NK-92 treated with Interleukin-12 subunit alpha and Interleukin-12 subunit beta, amount 100 ng/mL, for 24 hours (cell line): ENCODE measurements at places on chromosomes 2 and 18.
A peak's percentile ranks its signal among the peaks of the same experiment; 100 is the strongest.

GRCh38 chr2:142989273-142990204, 112.1 kb downstream of the KYNU start:
- DNase-seq, result no peak

DNA sequence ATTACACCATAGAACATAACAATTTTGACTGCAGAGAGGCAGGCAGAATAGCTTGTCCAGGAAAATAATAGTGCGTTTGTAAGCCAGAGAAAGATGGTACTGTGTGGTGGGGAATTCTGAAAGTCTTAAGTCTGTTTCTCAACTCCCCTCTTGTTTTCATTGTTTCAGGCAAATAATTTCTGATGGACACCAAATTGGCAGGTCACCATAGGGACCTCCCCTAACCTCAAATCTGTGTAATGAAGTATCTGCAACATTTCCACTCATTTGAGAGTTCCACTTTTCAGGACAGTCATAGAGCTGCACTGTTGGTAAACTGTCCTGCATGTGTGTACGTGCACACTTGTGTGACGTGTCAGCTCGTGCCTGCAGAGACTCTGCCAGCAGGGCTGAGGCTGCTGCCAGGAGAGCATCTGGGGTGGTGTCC, 195.6 kb downstream of the AGAP1 start:
- no peak for DNase-seq

DNA sequence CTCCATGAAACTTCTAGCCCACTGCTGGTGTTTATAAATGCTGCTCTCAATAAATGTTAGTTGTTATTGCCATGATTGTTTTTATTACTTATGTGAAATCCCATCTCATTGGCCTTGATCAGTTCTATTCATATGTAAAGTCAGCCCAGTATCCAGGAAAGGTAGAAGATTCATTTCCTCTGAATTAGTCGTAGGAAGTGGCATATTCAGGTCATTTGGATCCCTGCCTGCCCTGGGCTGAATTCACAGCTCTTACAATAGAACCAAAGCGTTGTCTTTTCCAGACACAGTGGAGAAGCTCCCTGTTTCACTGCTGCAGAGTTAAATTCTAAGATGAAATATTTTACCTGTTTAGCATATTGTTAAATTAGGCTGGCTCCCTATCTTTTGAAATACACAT, 70.3 kb downstream of the MAIP1 start:
- DNase-seq, result no peak

DNA sequence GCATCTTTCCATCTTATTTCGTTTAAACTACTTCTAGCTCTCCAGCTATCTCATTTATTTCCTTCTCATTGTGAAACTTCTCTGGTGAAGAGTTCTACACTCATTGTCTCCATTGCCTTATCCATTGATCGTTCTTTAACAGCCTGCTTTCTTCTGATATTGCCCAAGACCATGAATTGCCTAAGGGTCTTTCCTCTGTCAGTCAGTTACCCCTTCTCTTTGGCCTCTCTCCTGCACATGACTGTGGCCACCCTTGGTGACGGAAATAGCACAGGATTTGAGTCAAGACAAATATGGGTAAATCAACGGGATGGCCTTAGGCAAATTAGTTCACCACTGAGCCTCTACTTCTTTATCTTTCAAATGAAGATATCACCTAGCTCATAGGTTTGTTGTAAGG, 26.6 kb downstream of the NHEJ1 start:
- DNase-seq, result no peak

DNA sequence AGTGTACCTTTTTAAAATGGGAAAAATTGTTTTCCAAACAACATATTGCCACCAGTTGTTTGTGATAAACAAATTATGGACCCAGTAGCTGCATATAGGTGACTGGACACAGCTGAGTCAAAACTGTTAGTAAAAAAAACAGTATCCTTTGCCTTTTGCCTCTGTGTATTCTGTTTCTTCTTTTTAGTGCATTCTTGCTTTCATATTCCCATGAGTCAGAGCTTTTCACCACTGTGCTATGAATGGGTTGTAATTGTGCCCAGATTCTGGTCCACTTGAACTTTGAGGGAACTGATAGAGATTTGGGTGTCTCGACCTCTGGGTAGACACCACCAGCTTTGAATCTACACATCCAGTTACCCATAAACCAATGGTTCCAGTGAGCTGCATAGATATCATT, 1441.9 kb upstream of the ZEB2 start:
- no peak for DNase-seq

GRCh38 chr2:240439698-240440151, 4.3 kb downstream of the GPC1 start:
- no peak for DNase-seq

GRCh38 chr2:150578481-150578880, 91.0 kb upstream of the RND3 start:
- DNase-seq, result no peak

DNA sequence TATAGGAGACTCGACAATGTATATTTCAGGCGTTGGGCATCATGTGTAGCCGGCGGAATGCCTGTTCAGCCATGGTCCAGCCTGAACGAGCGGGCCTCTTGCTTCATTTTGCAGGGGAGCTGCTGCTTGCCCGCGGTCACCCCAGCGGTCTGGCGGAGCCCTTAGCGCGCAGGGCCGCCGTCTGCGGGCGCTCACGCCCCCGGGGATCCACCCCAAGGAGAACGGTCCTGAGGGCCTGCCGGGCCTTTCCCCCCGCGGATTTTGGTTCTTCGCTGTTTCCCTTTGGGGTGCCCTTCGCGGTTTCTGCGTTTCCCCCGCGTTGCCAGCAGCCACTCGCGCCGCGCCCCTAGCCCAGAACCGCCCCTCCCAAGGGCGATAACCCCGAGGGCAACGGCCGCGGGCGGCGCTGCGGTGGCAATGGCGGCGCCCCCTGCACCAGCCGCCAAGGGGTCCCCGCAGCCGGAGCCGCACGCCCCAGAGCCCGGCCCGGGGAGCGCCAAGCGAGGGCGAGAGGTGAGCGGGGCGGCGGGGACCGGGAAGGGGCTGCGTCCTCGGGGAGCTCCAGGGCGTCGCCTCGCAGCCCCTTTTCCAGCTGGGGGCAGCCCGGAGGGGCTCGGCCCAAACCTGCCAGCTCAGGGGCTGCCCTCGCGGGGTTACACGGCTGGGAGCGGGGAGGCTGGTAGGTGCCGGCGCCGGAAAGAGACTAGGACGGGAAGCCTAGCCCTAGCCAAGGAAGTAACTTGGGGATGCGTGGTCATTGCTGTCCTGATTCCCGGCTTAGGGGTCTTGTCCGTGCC, at the start of gene MFSD2B:
TSS of gene MFSD2B (plus strand) at position 406 of the 797 bp plus-strand sequence. CDS start at position 418, 12 bp downstream.
- no peak for DNase-seq

DNA sequence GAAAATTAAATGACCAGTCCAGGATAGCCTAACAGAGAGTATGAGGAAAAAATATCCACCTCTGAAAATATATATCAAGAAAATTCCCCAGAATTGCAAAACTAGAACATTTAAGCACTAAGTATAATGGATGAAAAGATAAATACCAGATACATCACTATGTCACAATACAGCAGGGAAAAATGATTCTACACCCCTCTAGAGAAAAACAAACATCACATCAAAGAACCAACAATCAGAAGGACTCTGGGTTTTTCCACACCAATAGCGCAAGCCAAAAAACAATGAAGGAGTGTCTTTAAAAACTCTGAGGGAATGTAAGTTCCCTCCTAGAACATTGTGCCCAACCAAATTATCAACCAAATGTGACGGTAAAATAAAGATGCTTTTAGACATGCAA, 13.7 kb downstream of the BUB1 start:
- no peak for DNase-seq

DNA sequence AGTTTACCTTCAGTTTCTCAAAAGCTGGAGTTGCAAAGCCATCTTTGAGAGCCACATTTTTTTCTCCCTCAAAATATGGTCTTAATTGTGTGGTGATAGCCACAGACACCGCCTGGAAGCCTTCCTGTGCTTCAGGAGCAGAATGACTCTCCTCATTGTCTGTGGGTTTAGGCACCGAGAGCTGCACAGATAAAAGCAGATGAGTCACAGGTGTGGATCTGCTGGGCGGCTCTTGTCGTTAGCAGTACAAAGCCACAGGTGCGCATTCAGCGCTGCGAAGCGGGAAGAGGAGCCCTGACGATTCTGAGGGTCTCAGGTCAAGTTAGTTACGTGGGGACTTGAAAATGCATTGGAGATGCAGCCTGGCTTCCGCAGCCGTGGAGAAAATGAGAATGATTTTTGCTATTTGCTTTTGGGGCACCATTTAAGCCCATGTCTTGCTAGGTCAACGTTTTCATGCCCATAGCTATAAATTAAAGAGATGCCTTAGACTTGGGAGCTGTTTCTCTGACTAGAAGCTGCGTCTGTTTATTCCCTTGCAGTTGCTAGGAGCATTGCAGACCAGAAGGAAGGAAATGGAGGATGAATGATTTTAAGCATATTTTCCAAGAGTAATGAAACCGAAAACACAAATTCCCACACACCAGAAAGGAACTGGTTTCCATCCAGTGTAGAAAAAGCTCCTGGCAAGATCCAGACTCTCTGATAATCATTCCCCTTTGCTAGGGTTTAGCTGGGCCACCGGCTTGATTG, 51.5 kb downstream of the KLHL29 start:
- DNase-seq, result no peak

DNA sequence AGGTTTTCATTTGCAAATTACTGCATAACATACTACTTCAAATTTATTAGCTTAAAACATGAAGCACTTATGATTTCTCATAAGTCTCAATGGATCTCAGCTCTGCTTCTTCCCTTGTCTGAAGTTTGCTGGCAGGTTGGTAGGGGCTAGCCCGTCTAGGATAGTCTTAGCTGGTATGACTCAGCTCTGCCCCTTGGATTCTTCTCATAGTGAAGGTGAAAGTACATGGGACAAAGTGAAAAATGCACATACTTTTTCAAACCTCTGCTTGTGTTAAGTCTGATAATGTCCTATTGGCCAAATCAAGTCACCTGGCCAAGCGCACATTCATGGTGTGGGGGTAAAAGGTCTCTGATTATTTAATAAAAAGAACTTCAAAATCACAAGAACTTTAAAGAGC, 184.8 kb upstream of the VWC2L start:
- DNase-seq, result no peak

DNA sequence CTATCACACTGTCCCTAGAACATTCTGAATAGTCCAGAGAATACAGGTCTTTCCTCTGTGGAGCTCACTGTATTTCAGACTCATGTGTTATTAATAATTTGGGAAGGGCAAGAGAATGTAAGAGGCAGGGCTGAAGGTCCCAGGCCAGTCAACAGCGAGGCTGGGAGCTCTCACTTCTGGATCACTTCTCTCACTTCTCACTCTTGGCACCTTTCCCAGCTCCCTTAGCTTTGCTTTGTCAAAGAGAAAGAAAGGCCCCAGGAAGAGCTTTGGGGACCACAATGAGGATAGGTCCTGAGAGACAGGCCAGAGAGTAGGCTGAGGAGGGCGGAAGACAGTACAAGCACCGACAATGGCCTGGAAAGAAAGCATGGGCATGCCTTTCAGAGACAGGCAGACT, 11.2 kb downstream of the EFR3B start:
- no peak for DNase-seq

- DNase-seq, result no peak
Observed at GRCh38 chr2:84940088-84940470, 30.9 kb upstream of the KCMF1 start.

DNA sequence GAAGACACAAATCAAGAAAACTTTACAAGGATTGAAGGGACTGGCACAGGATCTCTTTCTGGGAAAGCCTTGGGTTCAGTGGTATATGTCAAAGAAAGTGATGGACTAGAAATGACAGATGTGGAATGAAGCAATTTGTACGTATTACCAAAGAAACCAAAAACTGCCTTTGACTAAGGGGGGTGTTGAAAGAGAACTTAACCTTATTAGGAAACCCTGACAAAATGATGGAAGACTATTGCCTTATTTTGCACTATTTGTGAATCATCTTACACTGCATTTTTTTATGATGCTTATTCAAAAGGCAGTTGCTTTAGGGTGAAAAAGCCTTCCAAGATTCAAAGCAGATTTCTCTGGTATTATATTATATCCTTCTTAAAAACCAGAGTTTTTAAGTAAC, 4.0 kb downstream of the TSGA10 start:
- no peak for DNase-seq

GRCh38 chr2:217788669-217789002, 214.2 kb downstream of the TNS1 start:
- DNase-seq, result no peak

GRCh38 chr2:78780864-78781583, 244.5 kb upstream of the REG3G start:
- no peak for DNase-seq

- DNase-seq, result no peak
Observed at GRCh38 chr2:57802243-57802642, 244.4 kb upstream of the VRK2 start.

DNA sequence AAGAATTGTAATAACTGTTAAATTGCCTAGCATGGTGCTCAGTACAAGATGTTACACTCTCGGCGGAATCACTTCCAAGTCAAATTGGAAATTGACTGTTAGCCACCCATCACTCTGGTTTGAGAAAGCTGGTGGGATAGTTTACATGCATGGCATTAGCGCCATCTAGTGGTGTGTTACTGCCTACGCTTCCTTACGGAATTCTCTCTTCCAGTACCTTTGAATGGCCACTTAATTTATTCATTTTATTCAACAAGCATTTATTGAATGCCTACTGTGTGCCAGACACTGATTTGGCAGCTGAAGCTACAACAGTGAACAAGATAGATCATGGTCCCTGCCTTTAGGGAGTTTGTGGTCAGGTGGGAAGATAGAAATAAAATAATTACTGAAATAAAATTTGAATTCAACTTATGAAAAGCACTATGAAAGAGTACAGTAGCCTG, 171.2 kb downstream of the TMEM247 start:
- DNase-seq, result peak; percentile 34

DNA sequence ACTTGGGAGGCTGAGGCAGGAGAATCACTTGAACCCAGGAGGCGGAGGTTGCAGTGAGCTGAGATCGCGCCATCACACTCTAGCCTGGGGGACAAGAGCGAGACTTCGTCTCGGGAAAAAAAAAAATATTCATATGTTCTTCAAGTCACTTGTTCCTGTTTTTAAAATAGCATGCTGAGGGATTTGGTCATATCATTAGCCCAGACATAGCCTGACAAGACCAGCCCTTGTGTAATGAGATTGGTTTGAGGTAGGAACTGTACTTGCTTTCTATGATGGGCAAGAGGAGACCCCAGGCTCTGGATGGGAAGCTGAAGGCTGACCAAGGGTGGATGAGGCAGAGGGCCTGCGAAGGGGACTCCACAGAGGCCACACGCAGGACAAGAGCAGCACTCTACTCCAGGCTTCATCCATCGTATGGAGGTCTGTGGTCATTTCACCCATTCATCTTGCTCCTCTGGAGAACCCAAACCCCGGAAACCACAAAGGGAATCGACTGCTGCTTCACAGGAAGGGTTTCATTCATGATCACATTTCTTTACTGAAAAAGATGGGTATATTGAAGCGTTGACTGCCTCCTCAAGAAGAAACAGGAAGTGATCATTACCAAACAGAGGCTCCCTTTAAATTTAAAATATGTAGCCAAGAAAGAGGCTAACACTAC, 87.1 kb upstream of the ZNF397 start:
- DNase-seq, result no peak

DNA sequence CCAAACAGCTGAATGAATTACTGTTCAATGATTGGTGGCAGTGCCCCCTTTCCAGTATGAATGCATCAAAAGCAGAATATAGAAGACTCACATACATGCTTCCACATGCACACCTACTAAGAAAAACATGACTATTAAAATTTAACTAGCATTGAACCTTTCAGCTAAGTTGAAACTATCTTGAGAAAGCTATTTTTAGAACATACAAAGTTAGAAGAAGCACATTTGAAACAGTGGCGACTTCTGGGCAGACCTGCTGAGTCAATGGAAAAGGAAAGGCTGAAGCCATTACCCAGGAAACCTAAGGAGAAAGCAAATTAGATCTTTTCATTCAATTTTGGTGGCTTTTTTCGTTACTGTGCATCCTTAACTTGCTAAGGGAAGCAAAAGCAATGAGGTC, 55.9 kb downstream of the PLA2R1 start:
- DNase-seq, result no peak

- DNase-seq, result no peak
Observed at GRCh38 chr2:241812730-241813643, 4.0 kb downstream of the NEU4 start.
